ENCODE measurements at places on chromosomes 5 and 9. TPM values are rescaled to one million over a fixed set of nuclear protein-coding genes. Genes with fewer than 3 reads are reported as not detected.

- peak overlapping the region; percentile 26 for H3K4me3 ChIP-seq
- H3K4me1 ChIP-seq = peaks cover 13% of the 10 kb centered on the region
- H3K36me3 ChIP-seq = peaks cover 36% of the 10 kb centered on the region
- no peak for DNase-seq
Observed at GRCh38 chr9:35736201-35736633, 3.8 kb downstream of the CREB3 start.

- H3K36me3 ChIP-seq = no peaks in the 10 kb centered on the region
- peaks cover 6% of the 10 kb centered on the region for H3K4me1 ChIP-seq
- H3K4me3 ChIP-seq = peak overlapping the region; percentile 57
- H3K27me3 ChIP-seq = peaks cover 92% of the 10 kb centered on the region
- H3K27ac ChIP-seq = no peak overlapping the region
- DNase-seq = no peak
Observed at GRCh38 chr9:124040186-124040931, 28.8 kb downstream of the LHX2 start.

DNA sequence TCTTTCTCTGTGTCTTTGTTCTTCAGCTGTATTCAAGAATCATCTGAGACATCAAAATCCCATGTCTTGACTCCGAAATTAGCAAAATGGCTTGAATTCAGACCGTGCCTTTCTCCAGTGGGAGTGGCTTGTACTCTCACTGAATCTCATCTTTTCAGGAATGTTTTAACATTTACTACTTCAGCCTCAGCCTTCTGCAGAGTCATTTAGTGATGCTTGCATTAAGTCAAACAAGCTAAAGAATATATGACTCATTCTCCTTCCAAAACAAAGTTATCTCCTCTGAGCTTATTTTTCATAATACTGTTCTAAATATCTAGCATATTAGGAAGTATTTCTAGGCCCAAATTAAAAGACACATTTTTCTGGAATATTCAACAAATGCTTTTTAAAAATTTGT is 205.3 kb downstream of the CDH10 start:
- H3K4me3 ChIP-seq = no peak overlapping the region
- H3K36me3 ChIP-seq = no peaks in the 10 kb centered on the region
- H3K27me3 ChIP-seq = no peaks in the 10 kb centered on the region
- H3K27ac ChIP-seq = no peak overlapping the region

- H3K4me3 ChIP-seq = no peak overlapping the region
- peak overlapping the region; percentile 53 for H3K27ac ChIP-seq
- no peaks in the 10 kb centered on the region for H3K36me3 ChIP-seq
- no peaks in the 10 kb centered on the region for H3K27me3 ChIP-seq
- DNase-seq = no peak
Observed at GRCh38 chr5:56025151-56025885, 30.6 kb upstream of the IL6ST start.

DNA sequence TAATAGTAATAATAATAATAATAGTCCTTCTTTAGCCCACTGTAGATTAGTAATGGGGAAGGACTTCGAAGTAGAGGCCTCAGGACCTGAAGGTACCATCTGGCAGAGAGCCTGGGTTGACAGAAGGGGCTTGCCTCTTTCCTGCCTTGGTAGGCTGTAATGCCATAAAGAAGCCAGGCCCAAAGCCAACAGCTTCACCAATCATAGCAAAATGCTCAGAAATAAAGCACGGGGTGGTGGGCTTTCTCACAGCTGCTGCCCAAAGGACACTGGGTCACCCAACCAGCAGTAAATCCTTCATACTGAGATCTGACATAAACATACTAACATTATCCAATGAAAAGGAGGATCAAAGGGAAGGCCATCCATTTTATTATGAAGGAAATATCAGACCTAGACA is 70.7 kb downstream of the SUSD1 start:
- H3K4me3 ChIP-seq = no peak overlapping the region
- no peak for DNase-seq
- no peaks in the 10 kb centered on the region for H3K4me1 ChIP-seq
- peaks cover 24% of the 10 kb centered on the region for H3K36me3 ChIP-seq
- H3K27me3 ChIP-seq = no peaks in the 10 kb centered on the region
- H3K27ac ChIP-seq = no peak overlapping the region

DNA sequence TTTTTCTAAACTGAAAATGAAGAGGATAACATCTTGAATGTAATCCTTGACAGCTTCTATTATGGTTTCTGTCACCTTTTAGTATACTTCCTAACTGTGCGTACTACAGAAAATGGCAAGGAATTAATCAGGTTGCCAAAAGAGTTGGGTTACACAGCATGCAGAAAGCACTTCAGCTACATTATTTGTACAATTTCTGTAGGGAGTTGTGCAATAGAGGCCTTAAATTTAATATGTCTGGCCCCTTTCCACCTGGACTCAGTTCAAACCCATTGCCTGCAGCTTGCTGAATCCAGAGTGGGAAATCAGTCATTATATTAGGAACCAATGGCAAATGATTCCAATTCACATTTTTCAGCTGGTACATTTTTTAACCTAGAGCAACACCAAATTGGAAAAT is 549.7 kb downstream of the CSNK1G3 start:
- H3K36me3 ChIP-seq = no peaks in the 10 kb centered on the region
- no peak overlapping the region for H3K4me3 ChIP-seq
- H3K4me1 ChIP-seq = peaks cover 51% of the 10 kb centered on the region
- H3K27ac ChIP-seq = no peak overlapping the region

GRCh38 chr5:89698028-89698427 is 711.5 kb downstream of the CETN3 start:
- H3K36me3 ChIP-seq = no peaks in the 10 kb centered on the region
- no peak overlapping the region for H3K4me3 ChIP-seq
- H3K4me1 ChIP-seq = no peaks in the 10 kb centered on the region
- no peaks in the 10 kb centered on the region for H3K27me3 ChIP-seq
- no peak overlapping the region for H3K27ac ChIP-seq

GRCh38 chr9:4640027-4640426 is 22.1 kb upstream of the PLPP6 start:
- H3K4me1 ChIP-seq = no peaks in the 10 kb centered on the region
- H3K27ac ChIP-seq = no peak overlapping the region
- DNase-seq = no peak
- H3K36me3 ChIP-seq = no peaks in the 10 kb centered on the region

DNA sequence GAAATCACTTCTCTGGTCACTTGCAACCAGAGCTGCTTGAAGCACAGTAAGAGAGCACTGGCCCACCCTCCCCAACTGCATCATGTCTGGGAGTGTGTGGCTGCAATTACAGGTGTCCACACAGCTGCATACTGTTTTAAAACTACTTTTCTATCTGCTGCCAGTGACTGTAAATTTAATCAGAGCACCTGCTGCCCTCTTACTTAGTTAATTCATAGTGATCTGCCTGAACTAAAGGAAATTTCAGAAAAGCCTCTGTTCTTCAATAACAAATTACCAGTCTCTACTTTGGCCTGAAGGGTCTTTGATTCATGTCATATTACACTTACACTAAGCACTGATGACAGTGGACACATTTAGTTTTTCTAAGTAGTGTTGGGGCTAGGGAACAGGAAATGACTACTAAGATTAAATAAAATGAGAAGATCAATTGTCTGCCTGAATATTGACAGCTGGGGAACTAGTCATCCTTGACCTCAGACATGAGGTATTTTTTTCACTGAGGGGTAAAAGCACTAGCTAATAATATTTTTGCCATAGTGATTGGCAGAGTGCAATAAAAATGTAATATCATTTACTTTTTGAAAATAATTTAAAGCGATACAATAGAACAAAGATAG is 788.9 kb upstream of the GRAMD2B start:
- DNase-seq = no peak
- no peaks in the 10 kb centered on the region for H3K27me3 ChIP-seq
- H3K4me1 ChIP-seq = no peaks in the 10 kb centered on the region
- no peak overlapping the region for H3K4me3 ChIP-seq

DNA sequence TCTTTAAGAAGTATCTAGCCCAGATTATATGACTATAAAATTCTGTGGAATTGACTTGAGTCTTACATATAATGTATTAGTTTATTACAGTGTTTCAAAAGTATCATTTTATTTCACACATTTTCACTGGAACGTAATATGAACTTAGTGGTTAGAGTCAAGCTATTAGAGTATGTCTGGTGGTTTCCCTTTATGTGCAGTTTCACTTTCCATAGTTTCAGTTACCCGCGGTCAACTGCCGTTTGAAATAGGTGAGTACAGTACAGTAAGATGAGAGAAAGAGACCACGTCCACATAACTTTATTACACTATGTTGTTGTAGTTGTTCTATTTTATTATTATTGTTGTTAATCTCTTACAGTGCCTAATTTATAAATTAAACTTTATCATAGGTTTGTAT is 50.5 kb downstream of the COMMD10 start:
- H3K27me3 ChIP-seq = no peaks in the 10 kb centered on the region
- DNase-seq = no peak
- H3K4me1 ChIP-seq = peaks cover 8% of the 10 kb centered on the region
- H3K27ac ChIP-seq = no peak overlapping the region

GRCh38 chr9:14240537-14240936 is 73.4 kb downstream of the NFIB start:
- H3K27ac ChIP-seq = no peak overlapping the region
- H3K27me3 ChIP-seq = no peaks in the 10 kb centered on the region
- no peak for DNase-seq
- peaks cover 76% of the 10 kb centered on the region for H3K4me1 ChIP-seq

DNA sequence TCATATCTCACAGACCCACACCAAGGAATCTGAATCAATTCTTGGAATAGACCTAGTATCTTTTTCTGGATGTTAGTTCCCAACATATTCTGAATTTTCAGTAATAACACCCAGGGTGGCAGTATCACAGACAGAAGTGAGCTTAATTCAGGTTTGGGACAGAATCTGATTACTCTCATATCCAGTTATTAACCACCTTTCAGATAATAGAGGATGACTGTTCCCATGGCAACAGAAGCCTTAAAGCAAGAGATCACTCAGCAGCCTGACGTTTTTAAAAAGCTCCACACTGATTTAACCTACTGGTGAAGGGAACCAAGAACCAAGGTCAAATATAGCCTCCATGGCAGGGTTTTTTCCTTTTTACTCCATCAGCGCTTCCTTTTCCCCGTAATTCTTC is 68.4 kb downstream of the ACTBL2 start:
- H3K36me3 ChIP-seq = no peaks in the 10 kb centered on the region
- no peaks in the 10 kb centered on the region for H3K27me3 ChIP-seq
- no peak overlapping the region for H3K27ac ChIP-seq
- peaks cover 11% of the 10 kb centered on the region for H3K4me1 ChIP-seq

- DNase-seq = no peak
- H3K27ac ChIP-seq = no peak overlapping the region
- no peaks in the 10 kb centered on the region for H3K4me1 ChIP-seq
- H3K4me3 ChIP-seq = no peak overlapping the region
- no peaks in the 10 kb centered on the region for H3K36me3 ChIP-seq
- H3K27me3 ChIP-seq = peaks cover 35% of the 10 kb centered on the region
Observed at GRCh38 chr5:169474226-169474625, 109.3 kb upstream of the SPDL1 start.

GRCh38 chr5:14713476-14714390 is 49.2 kb downstream of the OTULIN start:
- H3K27me3 ChIP-seq = no peaks in the 10 kb centered on the region
- no peak for DNase-seq
- H3K4me1 ChIP-seq = no peaks in the 10 kb centered on the region
- H3K36me3 ChIP-seq = peaks cover 48% of the 10 kb centered on the region
- H3K4me3 ChIP-seq = no peak overlapping the region

GRCh38 chr5:179768326-179769085 is 25.3 kb upstream of the LTC4S start:
- peaks cover 6% of the 10 kb centered on the region for H3K4me1 ChIP-seq
- no peak for DNase-seq
- H3K27ac ChIP-seq = no peak overlapping the region
- peaks cover 17% of the 10 kb centered on the region for H3K36me3 ChIP-seq
- no peak overlapping the region for H3K4me3 ChIP-seq
- H3K27me3 ChIP-seq = no peaks in the 10 kb centered on the region

- H3K27ac ChIP-seq = no peak overlapping the region
- H3K27me3 ChIP-seq = peaks cover 29% of the 10 kb centered on the region
- no peaks in the 10 kb centered on the region for H3K36me3 ChIP-seq
- peaks cover 27% of the 10 kb centered on the region for H3K4me1 ChIP-seq
Observed at GRCh38 chr5:177447066-177447610, 524 bp downstream of the PRR7 start.

- peak overlapping the region; percentile 26 for H3K4me3 ChIP-seq
- H3K4me1 ChIP-seq = peaks cover 8% of the 10 kb centered on the region
- no peak for DNase-seq
- H3K36me3 ChIP-seq = no peaks in the 10 kb centered on the region
Observed at GRCh38 chr9:22108581-22109370, 99.7 kb upstream of the CDKN2B start.

DNA sequence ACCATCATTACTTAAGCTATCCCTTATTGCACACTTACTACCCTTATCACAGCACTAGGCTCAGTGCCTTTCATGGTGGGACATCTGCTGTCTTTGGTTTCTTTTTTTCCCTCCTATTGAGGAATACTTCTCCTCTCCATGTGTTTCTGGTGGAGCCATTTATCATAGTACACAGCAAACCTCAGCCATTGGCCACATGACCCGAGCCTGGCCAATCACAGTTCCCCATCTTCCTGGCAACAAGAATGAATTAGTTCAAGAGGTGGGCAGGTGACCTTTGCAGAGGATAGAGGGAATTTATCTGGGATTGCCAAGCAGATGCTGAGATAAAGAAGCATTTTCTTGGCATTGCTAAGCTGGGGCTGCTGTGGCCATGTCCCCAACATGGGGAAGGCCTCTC is 101.1 kb upstream of the ZNF618 start:
- H3K4me3 ChIP-seq = no peak overlapping the region
- DNase-seq = no peak
- H3K27ac ChIP-seq = no peak overlapping the region
- H3K4me1 ChIP-seq = peaks cover 11% of the 10 kb centered on the region
- H3K36me3 ChIP-seq = no peaks in the 10 kb centered on the region

DNA sequence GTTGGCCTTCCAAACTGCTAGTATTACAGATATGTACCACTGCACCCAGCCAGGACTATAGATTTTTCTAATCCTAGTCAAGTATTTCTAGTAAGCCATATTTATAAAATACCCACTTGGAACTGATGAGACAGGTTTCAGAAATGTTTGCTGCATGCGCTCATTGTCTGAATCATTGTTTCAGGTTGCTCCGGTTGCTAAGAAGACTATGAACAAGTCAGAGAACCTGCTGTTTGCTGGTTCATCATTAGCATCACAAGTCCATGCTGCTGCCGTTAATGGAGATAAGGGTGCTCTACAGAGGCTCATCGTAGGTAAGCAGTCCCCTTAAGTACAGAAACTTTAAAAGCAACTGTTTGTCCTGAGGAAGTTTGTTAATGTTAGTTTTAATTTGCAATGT is 5.3 kb downstream of the INVS start:
- H3K27me3 ChIP-seq = no peaks in the 10 kb centered on the region
- H3K36me3 ChIP-seq = no peaks in the 10 kb centered on the region

GRCh38 chr5:74286734-74287695 is 353.5 kb downstream of the ENC1 start:
- DNase-seq = no peak
- no peak overlapping the region for H3K4me3 ChIP-seq
- no peak overlapping the region for H3K27ac ChIP-seq
- peaks cover 10% of the 10 kb centered on the region for H3K4me1 ChIP-seq

- no peak for DNase-seq
- H3K27ac ChIP-seq = no peak overlapping the region
- H3K36me3 ChIP-seq = peaks cover 9% of the 10 kb centered on the region
- H3K4me3 ChIP-seq = no peak overlapping the region
- no peaks in the 10 kb centered on the region for H3K27me3 ChIP-seq
Observed at GRCh38 chr9:123225995-123226394, 42.4 kb downstream of the STRBP start.

- no peak overlapping the region for H3K27ac ChIP-seq
- H3K4me1 ChIP-seq = no peaks in the 10 kb centered on the region
- H3K27me3 ChIP-seq = no peaks in the 10 kb centered on the region
- no peak overlapping the region for H3K4me3 ChIP-seq
- DNase-seq = no peak
Observed at GRCh38 chr9:91395106-91395552, 28.5 kb downstream of the NFIL3 start.

Gene ADAM19
- 9.3 TPM for total RNA-seq

Gene KIF12
- total RNA-seq = 35.9 TPM

Gene FOXD4L4
- total RNA-seq = 0.51 TPM

Gene FSD1L
- 6.3 TPM for total RNA-seq

Gene EXD3
- 19.5 TPM for total RNA-seq

Gene RNF183
- total RNA-seq = 0.77 TPM

Gene EDIL3
- total RNA-seq = 15.4 TPM
